HepG2 (cell line): ENCODE measurements at places on chromosomes 6 and 20. TPM values are rescaled to one million over a fixed set of nuclear protein-coding genes. Genes with fewer than 3 reads are reported as not detected.

PNPLA1 gene
- not detected in 2 replicates for total RNA-seq

CAGE1 gene
- total RNA-seq: 0.15 TPM in 1 of 2 replicates, not detected in the other

TMEM217 gene
- 1.6 and 3.4 TPM in 2 replicates for total RNA-seq

FERMT1 gene
- 29.5 and 39.1 TPM in 2 replicates for total RNA-seq

ZSCAN23 gene
- 0.91 and 1.2 TPM in 2 replicates for total RNA-seq

PRSS35 gene
- total RNA-seq: not detected in 2 replicates

ARHGAP18 gene
- total RNA-seq: 115 and 183 TPM in 2 replicates

LMBRD1 gene
- total RNA-seq: 12.7 and 21.5 TPM in 2 replicates

TRIM31 gene
- total RNA-seq: 0.51 TPM in 1 of 2 replicates, not detected in the other

MCM9 gene
- 11.6 and 17.2 TPM in 2 replicates for total RNA-seq

PROCR gene
- total RNA-seq: 0.63 and 1.4 TPM in 2 replicates

NFATC2 gene
- total RNA-seq: 3.3 and 8.0 TPM in 2 replicates

CGA gene
- not detected in 2 replicates for total RNA-seq

DDX43 gene
- total RNA-seq: not detected in 2 replicates

CDH26 gene
- 0.40 and 0.45 TPM in 2 replicates for total RNA-seq

REM1 gene
- total RNA-seq: not detected in 2 replicates

TTK gene
- total RNA-seq: 33.2 and 53.3 TPM in 2 replicates

FHL5 gene
- not detected in 2 replicates for total RNA-seq

SLC17A4 gene
- total RNA-seq: 0.07 TPM in 2 replicates

SRMS gene
- not detected in 2 replicates for total RNA-seq

CD109 gene
- 0.52 and 0.93 TPM in 2 replicates for total RNA-seq

CHRNA4 gene
- not detected in 2 replicates for total RNA-seq

MYO6 gene
- 5.4 and 13.1 TPM in 2 replicates for total RNA-seq

GPR6 gene
- total RNA-seq: not detected in 2 replicates

MYCT1 gene
- not detected in 2 replicates for total RNA-seq

TFAP2C gene
- total RNA-seq: not detected in 2 replicates

SCUBE3 gene
- total RNA-seq: not detected in 2 replicates

BMP7 gene
- not detected in 2 replicates for total RNA-seq

IFT52 gene
- 64.0 and 80.6 TPM in 2 replicates for total RNA-seq

C6orf89 gene
- 23.9 and 32.2 TPM in 2 replicates for total RNA-seq

KCNG1 gene
- not detected in 2 replicates for total RNA-seq

B3GALT4 gene
- 0.27 TPM in 1 of 2 replicates, not detected in the other for total RNA-seq

SLC12A5 gene
- total RNA-seq: 5.3 and 5.4 TPM in 2 replicates

C20orf202 gene
- total RNA-seq: 0.20 TPM in 2 replicates

MROH8 gene
- 5.5 and 6.1 TPM in 2 replicates for total RNA-seq

SIRPB2 gene
- total RNA-seq: not detected in 2 replicates

CCM2L gene
- total RNA-seq: 0.15 TPM in 1 of 2 replicates, not detected in the other

KHDRBS2 gene
- total RNA-seq: not detected in 2 replicates

PRELID3B gene
- 42.6 and 59.8 TPM in 2 replicates for total RNA-seq

TOX2 gene
- not detected in 2 replicates for total RNA-seq

EBF4 gene
- total RNA-seq: 0.84 TPM in 1 of 2 replicates, not detected in the other

PTPRA gene
- total RNA-seq: 43.7 and 47.2 TPM in 2 replicates

BCAS1 gene
- total RNA-seq: 0.67 and 0.91 TPM in 2 replicates

BTNL2 gene
- total RNA-seq: not detected in 2 replicates

C6orf132 gene
- total RNA-seq: 1.5 and 3.0 TPM in 2 replicates

NFYA gene
- total RNA-seq: 22.9 and 52.0 TPM in 2 replicates

ECT2L gene
- not detected in 2 replicates for total RNA-seq

TREML2 gene
- total RNA-seq: not detected in 2 replicates

UNC5CL gene
- total RNA-seq: 0.87 and 2.4 TPM in 2 replicates

ARHGAP40 gene
- 0.44 and 0.75 TPM in 2 replicates for total RNA-seq

PRKN gene
- total RNA-seq: 0.18 and 0.31 TPM in 2 replicates

TUBB2B gene
- total RNA-seq: 9.3 and 10.3 TPM in 2 replicates

RIN2 gene
- 2.4 and 2.5 TPM in 2 replicates for total RNA-seq

KIF6 gene
- 0.27 and 0.49 TPM in 2 replicates for total RNA-seq

BTN2A1 gene
- total RNA-seq: 9.1 and 16.4 TPM in 2 replicates

SLC22A3 gene
- total RNA-seq: 20.1 and 31.5 TPM in 2 replicates
